ENCODE measurements at places on chromosomes 5 and 9.
A peak's percentile ranks its signal among the peaks of the same experiment; 100 is the strongest.

GRCh38 chr5:40484495-40484894, 195.2 kb upstream of the PTGER4 start:
- DNase-seq, result no peak

- no peak for DNase-seq
Measured at GRCh38 chr9:33065157-33066076, 11.1 kb downstream of the SMU1 start.

DNA sequence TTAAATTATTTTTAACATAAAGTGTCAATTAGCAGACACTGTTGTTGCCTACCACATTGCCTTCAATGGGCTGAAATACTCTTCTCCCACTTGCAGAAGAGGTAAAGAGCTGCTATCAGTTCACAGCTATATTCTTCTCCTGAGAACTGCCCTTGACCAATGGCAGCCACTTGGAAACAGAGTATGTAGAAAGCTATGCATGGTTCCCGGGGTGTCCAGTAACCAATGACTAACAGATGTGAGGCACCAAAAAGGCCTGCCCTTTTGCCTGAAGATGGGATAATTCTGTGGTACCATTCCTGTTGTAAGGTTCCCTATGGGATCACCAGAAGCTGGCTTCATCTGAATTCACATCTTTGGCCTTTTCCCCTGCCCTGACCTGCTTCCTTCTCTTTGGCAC, 181.4 kb upstream of the MAP3K1 start:
- no peak for DNase-seq

DNA sequence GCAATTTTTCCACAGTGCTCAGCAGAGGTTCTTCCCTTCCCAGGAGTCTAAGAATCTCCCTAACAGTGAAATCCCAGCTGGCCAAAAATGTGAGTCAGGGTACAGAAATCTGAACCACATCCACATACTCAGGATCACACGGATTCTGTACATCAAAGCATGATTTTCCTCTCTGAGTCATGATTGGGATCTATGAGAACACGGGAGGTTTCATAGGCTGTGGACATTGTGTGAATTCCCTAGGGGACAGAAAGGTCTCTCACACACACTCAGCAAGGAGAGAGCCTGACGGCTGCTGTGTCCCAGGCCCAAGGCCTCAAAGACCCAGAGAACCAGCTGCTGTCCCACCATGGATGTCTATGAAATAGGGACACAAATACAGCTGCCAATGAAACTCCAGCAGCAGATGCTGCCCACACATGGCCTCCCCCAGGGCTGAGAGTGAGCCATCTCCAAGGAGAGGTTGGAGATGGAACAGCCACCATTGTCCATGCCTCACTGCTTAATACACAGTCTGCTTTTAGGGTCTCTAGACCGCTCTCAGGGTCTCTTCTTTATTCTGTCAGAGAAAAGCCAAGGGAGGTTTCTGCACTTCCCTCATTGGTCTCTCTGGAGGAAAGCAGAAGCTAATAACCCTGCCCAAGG, 102.7 kb downstream of the ADAMTS12 start:
- no peak for DNase-seq

DNA sequence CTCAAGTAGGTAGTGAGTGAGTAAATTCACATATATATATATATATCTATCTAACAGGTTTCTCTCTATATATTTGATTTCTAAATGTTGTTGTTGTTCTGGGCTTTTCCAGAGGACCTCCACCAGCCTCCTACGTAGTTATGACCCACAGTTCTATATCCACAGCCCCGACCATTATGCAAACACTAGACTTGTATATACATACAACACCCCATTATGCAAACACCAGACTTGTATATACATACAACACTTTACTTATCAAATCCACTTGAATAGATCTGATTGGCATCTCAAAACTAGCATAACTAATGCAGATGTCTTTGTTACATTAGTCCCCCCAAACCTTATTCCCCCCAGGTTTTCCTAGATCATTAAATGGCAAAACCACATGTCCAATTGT, 108.7 kb downstream of the JAKMIP2 start:
- DNase-seq, result no peak

DNA sequence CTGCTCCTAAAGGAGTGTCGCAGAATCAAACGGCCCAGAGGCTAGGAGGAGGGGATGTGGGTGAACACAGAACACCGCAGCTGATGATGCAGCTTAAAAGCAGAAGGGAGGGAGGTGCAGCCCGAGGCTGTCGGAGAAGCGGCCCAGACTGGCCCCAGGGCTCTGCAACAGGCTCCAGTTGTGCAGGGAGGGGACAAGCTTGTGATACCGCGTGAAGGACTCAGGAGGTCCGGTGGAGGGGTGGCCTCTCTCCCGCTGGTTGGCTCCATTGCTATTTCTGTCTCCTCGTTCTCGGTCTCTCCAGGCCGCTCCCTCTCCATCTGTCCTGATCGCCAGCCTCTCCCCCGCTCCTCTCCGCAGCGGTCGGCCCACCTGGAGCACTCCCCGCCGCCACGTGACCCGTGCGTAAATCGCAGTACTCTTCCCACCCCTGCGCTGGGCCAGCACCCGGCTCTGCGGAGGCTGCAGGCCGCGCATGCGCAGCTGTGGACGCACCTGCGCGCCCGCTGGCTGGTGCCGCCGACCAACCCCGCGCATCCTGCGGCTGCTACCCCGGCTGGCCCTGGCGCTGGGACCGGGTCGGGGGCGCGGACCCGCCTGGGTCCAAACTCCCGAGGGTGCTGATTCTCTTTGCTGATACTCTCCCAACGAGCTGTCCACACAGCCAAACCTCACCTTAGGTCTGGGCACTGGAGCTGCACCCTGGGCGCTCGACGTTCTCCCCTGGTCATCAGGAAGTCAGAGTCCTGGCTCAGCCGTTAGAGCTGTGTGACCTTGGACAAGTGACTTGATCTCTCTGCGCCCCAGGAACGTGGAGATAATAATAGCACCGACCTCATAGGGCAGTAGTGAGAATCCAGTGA, 3.7 kb upstream of the STXBP1 start:
- peak; percentile 47 for DNase-seq

- no peak for DNase-seq
Measured at GRCh38 chr5:112968411-112969106, 8.0 kb upstream of the DCP2 start.

DNA sequence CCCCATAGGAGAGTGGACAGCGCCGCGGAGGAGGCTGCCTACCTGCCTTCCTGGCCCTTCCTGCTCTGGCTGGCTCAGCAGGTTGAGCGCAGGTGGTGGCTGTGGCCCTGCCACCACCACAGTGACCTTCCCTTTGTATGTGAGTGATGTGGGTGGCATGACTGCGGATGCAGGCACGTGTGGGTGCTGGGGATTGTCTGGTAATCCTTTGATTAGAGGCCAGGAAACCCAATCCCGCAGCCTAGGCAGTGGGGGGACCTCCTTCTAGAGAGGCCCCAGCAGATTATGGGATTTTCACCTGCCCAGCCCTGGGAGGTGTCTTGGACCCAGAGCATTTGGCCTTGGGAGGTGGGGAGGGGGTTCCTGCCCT, 16.5 kb downstream of the RXRA start:
- DNase-seq, result no peak

DNA sequence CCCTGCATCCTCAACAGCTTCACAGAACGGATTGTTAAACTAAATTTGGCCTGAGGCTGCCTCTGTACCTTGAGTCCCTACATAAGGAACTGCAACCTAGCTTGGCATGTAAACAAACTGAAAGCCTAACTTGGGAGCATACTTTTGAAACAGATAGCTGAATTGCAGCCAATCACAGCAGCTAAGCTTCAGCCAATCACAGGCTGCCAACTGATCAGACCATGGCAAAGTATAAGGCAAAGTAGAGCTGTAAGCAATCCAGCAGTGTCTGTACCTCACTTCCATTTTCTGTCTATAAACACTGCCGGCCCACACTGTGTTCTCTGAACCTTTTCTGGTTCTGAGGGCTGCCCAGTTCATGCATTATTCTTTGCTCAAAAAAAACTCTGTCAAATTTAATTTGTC, 8.9 kb upstream of the ZNF483 start:
- DNase-seq, result no peak

DNA sequence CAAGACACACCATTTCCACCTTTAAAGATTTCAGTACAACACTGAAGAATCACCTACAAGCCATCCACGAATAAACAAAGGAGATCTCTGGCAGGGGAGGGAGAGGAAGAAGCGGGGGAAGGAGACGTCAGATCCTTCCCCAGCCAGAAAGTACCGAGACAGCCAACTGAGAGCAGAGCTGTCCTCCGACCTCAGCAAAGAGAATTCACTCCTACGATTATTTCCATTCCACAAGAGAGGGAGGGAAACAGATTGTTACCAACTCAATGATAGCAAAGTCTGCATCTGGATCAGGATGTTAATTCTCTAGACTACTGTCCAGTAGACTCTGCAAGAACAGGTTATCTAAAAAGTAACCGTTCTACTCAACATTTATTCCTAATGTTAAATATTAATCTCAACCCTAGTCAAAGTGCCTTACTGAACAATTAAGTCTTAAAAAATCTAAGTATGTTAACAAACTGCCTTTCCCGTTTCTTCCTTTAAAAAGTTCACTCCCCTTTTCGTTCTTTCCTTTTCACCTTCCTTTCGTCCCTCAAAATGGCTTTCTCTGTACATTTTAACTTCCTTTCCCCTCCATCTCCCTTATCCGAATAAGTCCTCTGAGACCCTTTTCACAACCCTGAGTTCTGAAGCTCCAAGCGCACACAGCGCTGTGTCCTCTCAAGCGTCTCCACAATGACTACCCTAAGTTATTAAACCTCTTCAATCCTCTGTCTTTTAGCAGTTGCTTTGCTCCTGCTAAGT, 1.4 kb downstream of the CHD1 start:
- peak; percentile 66 for DNase-seq

GRCh38 chr5:181259974-181260719, 796 bp downstream of the TRIM52 start:
- no peak for DNase-seq

GRCh38 chr5:35622974-35623373, 5.3 kb downstream of the SPEF2 start:
- DNase-seq, result no peak

DNA sequence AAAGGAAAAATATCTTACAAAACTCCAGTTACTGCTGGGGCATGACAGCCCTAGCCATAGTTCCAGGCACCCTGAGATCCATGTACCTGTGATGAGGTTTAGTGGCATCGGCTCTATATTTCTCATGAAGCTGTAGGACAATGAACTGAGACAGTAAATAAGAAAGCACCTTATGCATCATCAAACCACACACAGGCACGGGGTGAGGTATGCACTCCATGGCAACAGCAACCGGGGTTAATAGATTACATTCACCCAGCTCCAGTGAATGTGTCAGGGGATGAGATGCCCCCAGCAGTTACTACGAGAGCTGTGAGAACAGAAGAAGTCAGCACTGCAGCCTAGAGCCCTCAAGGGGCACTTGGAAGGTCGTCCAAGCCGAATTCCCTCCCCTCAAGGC, 162.0 kb upstream of the S1PR3 start:
- no peak for DNase-seq

DNA sequence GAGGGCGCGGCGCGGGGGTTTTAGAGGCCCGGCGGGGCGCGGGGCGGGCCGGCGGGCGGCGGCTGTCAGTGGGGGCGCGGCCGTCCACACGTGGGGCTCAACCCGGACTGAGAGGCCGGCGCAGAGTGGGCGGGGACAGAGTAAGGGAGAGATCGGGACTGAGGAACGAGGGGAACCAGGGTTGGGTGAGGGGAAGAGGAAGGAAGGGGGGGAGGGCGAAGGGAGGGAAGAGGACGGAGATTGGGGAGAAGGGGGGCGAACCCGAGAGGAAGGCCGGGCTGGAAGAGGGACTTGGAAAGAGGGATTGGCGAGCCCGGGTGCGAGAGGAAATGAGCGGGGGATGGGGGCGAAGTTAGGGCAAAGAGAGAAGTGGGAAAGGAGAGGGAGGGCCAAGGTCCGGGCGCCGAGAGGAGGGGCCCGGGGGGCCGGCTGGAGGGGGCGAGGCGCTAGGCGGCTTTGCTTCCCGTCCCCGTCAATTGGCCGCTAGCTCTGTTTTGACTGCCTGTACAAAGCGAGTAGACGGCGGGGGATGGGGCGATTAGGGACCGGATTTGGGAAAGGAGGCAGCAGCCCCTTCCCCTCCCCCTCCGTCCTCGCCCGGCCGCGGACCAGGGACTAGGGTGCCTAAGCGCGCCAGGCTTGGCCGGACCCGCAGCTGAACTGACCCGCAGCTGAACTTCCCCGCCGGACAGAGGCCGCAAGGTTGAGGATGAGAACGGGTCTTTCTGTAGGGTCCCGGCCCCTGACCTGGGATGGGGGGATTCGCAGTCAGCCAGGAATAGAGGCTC, 399 bp upstream of the FBN2 start:
- no peak for DNase-seq

DNA sequence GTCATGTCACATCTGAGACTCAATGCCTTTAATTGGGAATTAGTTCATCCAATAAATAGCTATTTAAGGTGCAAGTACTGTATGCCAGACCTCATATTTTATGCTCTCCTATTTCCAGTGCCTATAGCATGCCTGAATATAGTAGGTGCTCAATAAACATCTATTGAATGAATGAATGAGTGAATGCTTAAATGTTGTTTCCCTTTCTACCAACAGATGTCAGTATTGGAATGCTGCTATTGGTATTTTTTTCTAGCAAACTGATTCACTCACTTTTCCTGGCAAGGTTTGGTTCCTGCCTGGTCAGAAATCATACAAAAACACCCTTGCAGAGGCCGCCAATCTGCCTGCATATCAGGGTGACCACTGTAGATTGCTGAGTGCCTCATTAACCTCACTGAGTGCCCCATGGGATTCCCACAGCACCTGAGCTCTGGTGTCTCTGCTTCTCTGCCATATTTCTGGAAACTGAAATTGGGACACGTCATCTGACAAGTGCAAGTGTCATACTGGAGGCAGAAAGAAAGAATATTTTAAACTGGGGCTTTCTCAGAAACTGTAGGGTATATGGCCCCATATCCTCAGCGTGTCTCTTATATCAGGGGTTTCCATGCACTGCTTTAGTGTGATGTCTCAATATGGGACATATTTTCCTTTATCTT, 359.7 kb downstream of the TRIM32 start:
- DNase-seq, result no peak

- DNase-seq, result no peak
Measured at GRCh38 chr9:7328453-7328852, 471.1 kb downstream of the DMAC1 start.

DNA sequence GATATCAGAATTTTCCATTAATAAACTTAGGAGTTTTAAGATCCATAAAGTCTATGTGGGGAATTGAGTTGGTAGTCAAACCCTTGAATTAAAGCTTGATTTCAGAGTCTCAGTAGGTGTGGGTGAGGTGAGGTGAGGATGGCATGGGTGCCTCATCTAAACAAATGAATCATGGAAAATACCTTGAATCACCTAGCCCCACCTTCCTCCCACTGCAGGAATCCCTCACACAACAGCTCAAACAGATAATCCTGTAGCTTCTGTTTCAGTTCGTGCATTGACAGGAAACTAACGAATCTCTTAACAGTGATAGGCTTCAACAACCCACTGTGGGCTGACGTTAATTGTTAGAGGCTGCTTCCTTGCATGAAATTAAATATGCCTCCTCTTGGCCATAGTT, 185.0 kb downstream of the SREK1 start:
- DNase-seq, result no peak

DNA sequence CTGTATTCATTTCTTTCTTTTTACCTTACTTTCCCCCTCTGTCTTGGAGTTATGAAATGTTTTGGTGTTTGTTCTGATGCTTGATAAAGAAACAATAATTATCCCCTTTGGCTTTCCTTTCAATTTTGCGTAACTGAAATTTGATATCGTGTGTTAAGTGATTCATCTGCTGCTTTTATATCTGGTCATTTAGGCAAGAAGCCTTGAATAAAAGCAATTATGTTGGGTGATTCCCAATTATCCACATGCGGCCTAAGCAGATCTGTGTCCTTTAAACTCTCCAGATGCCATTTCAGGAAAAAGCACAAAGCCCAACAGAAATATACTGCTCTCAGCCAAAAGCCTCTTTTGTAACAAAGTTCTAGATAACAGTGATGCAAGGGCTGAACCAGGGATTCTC, 92.8 kb downstream of the TAF11L14 start:
- no peak for DNase-seq

GRCh38 chr5:17105744-17106418, 111.5 kb upstream of the BASP1 start:
- no peak for DNase-seq
